ENCODE measurements at places on chromosomes 7 and 10.

- DNase-seq: no peak
These were observed 12.8 kb downstream of the LRRN3 start for GRCh38 chr7:111103678-111104274.

GRCh38 chr7:18126281-18126680 lies 98.6 kb upstream of the PRPS1L1 start:
- no peak for DNase-seq

- no peak for DNase-seq
These were observed 232.6 kb downstream of the BAMBI start for GRCh38 chr10:28909875-28910274.

- no peak for DNase-seq
These were observed 24.0 kb upstream of the ACTR3B start for GRCh38 chr7:152735443-152736004.

DNA sequence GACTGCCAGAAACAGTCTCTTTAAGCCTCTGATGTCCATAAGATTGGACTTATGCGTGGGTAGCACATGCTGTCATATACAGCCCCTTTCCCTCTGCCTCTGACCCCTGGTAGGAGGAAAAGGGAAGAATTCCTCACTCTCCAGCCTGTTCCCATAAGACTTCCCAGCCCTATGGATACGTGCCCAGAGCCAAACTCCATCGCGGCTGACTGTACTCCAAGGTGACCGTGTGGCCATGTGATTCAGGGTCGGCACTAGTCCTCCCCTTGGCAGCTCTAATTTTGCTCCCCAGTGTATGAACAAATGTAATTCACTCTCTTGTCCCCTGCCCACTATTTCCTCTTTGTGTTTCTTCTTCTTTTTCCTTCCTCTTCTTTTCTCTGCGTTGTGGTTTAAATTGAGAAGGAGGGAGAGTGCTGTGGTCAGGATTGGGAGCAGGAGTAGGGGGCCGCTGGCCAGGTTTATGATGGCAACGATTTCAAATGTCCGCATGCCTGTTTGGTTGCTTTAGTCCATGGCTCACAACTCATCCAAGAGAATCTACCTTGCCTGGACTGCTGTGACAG lies 43.8 kb downstream of the PRLHR start:
- no peak for DNase-seq

DNA sequence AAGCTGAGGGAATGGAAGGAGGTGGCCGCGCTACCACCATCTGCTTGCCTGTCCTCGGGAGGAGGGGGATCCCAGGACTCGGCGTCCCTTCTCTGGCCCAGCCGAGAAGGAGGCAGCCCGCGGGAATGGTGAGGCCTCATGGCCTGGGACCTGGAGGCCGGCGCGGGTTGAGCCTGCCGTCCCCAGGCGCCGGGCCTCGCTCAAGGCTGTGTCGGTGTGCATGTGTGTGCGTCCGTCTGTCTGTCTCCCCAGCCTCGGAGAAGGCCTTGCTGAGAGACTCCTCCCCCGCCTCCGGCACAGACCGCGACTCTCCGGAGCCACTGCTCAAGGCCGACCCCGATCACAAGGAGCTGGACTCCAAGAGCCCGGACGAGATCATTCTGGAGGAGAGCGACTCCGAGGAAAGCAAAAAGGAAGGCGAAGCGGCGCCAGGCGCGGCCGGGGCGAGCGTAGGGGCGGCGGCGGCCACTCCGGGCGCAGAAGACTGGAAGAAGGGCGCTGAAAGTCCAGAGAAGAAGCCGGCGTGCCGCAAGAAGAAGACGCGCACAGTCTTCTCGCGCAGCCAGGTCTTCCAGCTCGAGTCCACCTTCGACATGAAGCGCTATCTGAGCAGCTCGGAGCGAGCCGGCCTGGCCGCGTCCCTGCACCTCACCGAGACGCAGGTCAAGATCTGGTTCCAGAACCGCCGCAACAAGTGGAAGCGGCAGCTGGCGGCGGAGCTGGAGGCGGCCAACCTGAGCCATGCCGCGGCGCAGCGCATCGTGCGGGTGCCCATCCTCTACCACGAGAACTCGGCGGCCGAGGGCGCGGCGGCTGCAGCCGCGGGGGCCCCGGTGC lies 1.3 kb downstream of the HMX3 start:
- no peak for DNase-seq

DNA sequence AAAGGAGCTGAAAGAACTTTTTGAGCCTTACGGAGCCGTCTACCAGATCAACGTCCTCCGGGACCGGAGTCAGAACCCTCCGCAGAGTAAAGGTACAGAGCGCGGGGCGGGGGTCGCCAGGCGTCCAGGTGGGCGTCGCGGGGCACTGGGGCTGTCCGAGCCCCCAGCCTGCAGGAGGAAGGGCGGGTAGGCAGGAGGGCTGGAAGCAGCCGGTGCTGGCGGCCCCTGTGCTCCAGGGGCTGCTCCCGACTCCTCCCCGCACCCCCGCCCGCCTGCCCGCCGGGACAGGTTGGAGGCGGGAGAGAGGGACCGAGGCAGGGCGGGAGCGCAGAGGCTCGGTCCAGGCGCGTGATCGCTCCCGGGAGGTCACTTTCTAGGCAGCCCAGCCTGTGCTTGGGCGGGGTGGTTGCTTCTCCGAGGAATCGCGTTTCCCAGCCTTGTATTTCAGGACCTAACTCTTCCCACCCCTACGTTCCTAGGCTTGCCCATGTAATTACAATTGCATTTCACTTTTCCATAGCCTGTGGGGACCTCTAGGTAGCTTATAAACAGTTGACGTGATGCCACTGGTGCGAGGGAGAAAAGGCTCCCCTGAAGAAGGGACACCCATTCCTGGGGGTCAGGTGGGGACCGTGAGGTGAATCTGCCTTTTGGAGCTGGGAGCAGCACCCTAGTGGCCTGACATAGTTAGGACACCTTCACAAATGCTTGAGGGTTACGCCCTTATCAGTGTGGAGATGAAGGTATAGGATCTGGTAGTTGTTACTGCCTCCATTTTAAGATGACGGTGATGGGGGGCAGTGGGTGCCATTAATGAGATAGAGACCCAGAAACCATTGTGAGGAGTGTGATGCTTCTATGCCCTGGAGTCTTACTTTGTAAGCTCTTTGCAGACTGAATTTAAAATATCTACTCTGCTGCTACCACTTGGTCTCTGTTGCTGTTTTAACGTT lies 148.2 kb downstream of the CELF2 start:
- peak; percentile 73 for DNase-seq

DNA sequence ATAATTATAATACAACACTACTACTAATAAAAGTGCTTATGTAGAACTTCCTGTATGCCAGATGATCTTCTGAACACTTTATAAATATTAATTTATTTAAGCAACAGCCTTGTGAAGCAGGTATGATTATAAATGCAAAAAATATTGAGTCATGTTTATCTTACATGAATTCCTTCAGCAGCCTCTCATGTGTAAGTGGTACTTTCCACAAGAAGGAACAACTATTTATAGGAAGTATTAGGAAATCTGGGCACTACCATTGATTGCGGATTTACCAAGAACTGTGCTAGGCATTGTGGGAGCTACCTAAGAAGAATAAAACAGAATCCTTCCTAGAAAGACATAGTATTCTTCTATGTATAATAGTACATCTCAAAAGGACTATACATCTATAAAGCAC lies 10.7 kb upstream of the STEAP4 start:
- no peak for DNase-seq

GRCh38 chr7:47428052-47428767 lies 153.7 kb downstream of the TNS3 start:
- no peak for DNase-seq

GRCh38 chr10:57979491-57979890 lies 288.2 kb downstream of the IPMK start:
- no peak for DNase-seq

- no peak for DNase-seq
These were observed 478.5 kb downstream of the GPAM start for GRCh38 chr10:111705021-111705420.

DNA sequence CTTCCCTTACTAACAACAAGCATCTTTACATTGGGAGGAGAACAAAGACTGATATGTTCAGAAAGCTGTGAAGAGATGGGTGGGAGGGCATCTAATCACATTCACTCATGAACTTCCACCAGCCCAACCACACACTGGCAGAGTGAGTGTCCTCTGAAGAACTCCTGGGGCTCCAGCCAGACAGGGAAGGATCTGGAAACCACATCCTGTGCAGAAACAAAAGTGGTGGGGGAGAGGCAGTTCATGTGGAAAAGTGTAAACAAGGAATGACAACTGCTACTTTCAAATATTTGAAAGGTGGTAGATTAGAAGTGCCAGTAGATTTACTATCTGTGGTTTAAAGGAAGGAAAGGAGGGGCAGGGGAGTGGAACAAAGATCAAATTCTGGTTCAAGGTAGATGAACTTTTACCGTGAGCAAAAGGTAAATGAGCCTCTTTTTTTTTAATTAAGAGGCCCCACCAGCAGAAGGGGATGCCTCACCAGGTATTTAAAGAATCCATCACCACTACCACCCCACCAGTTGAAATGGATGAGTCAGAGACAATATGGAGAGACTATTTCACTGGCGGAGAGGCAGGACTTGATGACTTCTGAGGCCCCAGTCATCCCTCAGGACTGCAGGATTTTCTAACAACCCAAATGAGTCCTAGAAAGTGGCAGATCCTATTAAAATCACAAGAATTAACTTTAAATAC lies 34.5 kb downstream of the GOT1 start:
- no peak for DNase-seq

DNA sequence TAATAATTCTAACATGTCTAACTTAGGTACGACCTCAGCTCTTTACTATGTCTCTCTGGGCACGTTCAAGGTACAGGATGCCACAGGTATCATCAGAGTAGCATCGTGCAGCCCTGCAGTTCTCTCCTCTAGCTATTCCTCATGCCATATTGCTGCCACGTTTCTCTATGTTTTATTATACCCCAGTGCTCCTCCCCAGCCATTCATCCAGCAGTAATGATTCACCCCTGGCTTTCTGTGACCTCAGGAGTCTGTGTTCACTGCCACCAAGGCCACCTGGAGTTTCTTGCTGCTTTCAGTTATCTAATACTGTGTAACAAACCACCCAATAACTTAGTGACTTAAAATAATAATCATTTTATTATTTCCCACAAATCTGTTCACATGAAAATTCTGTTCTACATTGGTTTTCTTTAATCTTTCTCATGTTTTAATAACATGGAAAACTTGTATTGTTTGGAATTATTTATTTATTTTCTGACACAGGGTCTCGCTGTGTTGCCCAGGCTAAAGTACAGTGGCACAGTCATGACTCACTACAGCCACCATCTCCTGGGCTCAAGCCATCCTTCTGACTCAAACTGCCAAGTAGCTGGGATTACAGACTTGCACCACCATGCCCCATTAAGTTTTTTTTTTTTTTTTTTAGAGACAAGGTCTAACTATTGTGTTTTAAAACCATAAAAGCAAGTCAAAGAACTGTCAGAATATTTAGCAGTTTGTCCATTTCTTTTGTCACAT lies 21.8 kb downstream of the REEP3 start:
- DNase-seq: no peak

DNA sequence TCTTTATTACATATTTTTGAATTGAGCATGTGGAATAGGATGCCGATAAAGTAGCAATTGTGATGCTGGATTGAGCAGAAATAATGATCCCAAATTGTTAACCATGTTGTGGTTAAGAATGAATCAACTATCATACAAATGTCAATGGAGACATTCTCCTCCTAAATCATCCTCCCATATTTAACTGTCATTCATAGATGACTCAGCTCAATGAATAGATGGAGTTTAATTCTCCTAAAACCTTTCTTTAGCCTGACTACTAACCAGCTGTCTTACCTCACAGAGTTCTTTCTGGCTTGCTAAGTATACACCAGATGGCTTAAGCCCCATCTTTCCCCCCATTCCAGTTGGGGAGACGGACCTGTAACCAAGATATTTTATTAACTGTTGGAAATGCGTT lies 23.4 kb upstream of the NPS start:
- DNase-seq: no peak

GRCh38 chr7:106128836-106129235 lies 16.7 kb upstream of the SYPL1 start:
- DNase-seq: no peak

DNA sequence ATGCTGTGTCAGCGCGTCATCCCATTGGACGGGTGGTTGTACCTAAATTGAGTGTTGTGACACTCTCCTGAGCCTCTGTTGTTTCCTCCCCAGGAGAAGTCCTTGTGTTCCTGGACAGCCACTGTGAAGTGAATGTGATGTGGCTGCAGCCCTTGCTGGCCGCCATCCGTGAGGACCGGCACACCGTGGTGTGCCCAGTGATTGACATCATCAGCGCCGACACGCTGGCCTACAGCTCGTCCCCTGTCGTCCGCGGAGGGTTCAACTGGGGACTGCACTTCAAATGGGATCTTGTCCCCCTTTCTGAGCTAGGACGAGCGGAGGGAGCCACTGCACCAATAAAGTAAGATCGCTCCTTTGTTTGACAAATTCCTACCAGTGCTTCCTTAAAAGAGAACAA lies 82.5 kb downstream of the GALNT11 start:
- no peak for DNase-seq

GRCh38 chr10:35907548-35907947 lies 265.5 kb upstream of the FZD8 start:
- DNase-seq: no peak

DNA sequence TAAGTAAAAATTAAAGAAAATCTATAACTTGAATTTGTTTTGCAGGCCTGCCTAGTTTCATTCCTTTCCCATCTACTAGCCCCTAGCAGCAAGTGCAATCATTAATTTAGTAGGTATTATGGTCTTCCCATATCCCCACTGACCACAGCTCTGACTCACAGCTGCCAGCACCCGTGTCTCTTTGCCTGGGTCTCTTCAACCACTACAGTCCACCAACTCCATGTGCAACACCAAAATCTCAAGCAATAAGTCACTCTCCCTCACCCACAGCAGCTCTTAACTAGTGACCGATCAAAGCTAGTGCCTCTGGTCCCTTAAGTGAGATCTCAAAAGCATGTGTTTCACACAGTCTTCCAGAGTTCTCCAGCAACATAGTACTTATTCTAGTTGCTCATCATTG lies 26.0 kb upstream of the THSD7A start:
- DNase-seq: no peak

GRCh38 chr10:55019439-55019838 lies 218.4 kb upstream of the PCDH15 start:
- DNase-seq: no peak

- no peak for DNase-seq
These were observed 1.2 kb downstream of the COX19 start for GRCh38 chr7:974172-974571.

DNA sequence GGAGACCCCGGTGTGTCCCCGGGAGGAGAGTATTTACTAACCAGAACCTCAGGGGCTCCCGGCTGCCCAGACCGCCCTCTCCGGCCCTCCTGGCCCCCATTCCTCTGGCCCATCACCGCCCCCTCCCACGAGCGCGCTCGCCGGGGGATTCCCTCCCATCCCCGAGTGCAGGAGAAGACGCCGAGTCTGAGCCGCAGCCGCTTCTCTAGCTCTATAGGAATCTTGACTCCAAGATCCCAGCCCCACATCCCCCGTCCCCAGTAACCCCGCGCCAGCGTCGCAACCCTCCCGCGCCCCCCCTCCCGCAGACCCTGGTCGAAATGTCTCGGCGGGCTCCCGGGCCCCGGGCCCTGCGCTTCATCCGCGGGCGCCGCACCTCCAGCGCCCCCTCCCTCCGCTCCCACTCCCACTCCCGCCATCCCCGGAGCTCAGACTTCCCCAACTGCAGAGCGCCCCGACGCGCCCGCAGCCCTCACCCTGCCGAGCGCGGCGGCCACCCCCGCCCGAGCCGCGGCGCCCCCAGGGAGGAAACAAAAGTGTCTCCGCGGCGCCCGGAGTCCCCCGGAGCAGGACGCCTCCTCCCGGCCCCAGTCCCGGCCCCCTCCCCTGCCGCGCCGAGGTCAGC lies 541 bp downstream of the ELMO1 start:
- no peak for DNase-seq

Data from stimulated activated naive B cell treated with anti-CD40 and anti-IgM and Interleukin-4, amounts not matched to agents 10 μg/mL and 1 μg/mL and 100 μg/mL, for 72 hours (primary cell).